Stimulated activated CD8-positive, alpha-beta memory T cell treated with anti-CD3 and anti-CD28 coated beads, Interleukin-15, amount 100 ng/mL, for 4 hours (primary cell): ENCODE measurements at places on chromosomes 7 and 10.

GRCh38 chr10:113518816-113519591 lies 33.8 kb upstream of the HABP2 start:
- DNase-seq, result no peak

GRCh38 chr7:77415823-77416620 lies at the start of gene GSAP:
Gene GSAP, minus strand, starts transcription at chr7:77416349. Its CDS starts 28 bp downstream, at chr7:77416321.
- DNase-seq, result no peak

- DNase-seq, result no peak
These were observed 380.6 kb downstream of the PHTF2 start for GRCh38 chr7:78179211-78179610.

- no peak for DNase-seq
These were observed 94.3 kb upstream of the AFAP1L2 start for GRCh38 chr10:114498413-114499111.

- no peak for DNase-seq
These were observed 126.7 kb downstream of the DPP6 start for GRCh38 chr7:154178895-154179294.

GRCh38 chr10:93790439-93790838 lies 32.7 kb downstream of the LGI1 start:
- no peak for DNase-seq

DNA sequence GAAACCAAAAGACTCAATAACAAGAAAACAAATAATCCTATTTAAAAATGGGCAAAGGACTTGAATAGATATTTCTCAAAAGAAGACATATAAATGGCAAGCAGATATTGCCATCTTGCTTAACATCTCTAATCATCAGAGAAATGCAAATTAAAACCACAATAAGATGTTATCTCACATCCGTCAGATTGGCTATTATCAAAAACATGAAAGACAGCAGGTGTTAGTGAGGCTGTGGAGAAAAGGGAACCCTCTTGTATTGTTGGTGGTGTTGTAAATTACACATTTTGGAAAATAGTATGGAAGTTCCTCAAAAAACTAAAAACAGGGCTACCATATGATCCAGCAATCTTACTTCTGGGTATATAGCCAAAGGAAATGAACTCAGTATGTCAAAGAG lies 25.7 kb downstream of the OPALIN start:
- no peak for DNase-seq

GRCh38 chr7:34958021-34958420 lies 79.3 kb downstream of the DPY19L1 start:
- DNase-seq, result no peak

DNA sequence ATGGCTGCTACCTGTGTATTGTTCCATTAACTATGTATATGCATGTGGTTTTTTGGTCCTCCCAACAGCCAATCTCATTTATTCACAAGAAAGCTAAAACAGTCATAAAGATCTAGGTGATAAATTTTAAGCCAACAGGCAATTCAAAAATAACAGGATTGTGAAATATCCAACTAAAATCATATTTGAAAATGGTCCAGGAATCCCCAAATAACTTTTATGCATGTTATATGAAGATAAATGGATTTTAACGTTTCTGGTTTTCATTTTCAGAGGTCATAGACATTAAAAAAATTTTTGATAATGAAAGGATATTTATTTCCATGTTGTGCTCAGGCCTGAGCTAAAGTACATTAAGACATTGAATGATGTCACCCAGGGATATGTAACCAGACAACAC lies 96.8 kb upstream of the JAZF1 start:
- no peak for DNase-seq

- DNase-seq, result no peak
These were observed 34.8 kb downstream of the CUL1 start for GRCh38 chr7:148733496-148733895.

- no peak for DNase-seq
These were observed 34.5 kb downstream of the BLNK start for GRCh38 chr10:96236876-96237275.

DNA sequence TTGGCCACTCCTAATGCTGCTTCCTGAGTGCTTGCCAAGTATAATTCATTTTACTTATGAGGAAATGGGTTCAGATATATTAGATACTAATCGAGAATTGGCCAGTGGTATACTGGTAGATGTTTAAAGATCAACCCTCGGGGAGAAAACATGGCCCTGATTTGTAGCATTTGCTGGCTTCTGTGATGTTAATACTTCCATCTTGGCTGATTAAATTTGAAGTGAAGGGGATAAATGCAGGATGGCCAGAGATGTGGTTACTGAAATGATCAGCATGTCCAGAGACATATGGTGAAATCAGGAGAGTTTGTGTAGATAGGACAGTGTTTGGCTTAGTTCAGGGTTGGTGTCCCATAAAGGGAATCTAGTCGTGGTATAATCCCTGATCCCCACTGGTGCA lies 11.2 kb downstream of the UBE2D4 start:
- no peak for DNase-seq

GRCh38 chr7:150405584-150406311 lies 26.6 kb downstream of the ZNF775 start:
- no peak for DNase-seq

DNA sequence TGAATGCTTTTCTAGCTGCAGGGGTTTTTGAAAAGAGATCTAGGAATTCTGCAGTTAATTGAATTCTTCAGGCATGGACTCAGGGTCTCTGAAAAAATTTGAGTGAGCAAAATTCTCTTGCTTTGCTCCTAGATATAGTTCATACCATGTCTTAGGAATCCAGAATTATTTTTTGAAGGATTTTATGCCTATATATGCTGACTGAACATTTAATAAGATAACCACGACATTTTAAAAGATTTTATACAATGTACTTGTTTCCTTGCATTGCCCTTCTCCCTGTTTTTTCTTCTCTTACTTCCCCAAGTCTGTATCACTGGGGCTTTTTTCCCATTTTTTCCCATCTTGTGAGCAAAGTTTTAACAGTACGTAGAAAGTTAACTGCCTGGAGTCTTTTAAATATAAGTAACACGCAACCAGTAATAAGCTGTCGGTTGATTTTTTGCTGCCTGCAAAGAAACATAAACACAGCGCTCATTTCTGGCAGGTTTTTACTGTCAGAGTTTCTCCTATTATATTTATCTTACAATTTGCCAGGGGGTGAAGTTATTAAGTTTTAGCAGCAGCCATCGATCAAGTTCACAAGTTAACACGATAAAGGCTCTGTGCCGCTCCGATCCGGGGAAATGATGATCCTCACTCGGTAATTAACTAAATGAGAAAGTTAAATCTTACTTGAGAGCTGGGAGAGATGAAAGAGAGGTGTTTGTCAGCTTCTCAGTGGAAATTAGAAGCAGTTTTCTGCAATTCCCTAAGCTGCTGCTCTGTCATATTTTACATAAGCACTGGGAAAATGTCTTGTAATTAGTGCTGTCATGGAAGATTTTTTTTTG lies 81.0 kb downstream of the POLL start:
- DNase-seq, result no peak

DNA sequence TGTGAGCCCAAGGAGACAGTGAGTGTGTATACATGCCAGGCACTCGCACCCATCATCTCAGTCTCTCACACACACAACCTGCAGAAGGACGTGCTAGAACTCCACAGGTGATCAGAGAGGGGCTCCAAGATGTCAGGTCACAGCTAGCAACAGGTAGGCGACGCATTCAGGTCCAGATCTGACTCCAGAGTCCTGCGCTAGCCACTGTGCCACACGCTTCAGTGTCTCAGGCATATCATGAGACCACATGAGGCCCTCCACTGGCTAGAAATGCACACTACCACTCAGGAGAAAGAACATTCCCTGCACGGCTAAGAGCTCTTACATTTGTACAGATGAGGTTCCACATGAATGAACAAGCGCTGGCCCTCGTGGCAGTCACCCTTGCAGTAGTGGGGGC lies 11.5 kb downstream of the AKR1B1 start:
- DNase-seq, result no peak

GRCh38 chr7:157540020-157540419 lies 203.2 kb downstream of the DNAJB6 start:
- DNase-seq, result no peak

DNA sequence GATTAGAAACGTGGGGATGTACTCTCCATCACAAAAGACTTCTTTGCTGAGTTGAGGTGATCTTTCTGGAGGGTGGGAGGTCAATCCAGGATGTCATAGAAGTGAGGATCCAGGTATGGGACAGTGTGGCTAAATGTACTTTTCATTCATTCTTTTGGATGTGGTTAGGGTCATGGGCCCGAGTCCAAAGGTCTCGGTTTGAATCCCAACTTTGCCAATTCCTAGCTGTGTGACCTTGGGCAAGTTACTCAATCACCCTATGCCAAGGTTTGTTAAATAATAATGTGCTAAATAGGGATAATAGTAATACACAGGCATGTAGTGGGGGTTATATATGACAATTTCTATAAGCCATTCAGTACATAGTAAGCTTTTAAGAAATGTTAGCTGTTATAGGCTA lies 91.4 kb downstream of the SAMD9 start:
- no peak for DNase-seq

- DNase-seq, result no peak
These were observed 151.9 kb downstream of the ZMYND11 start for GRCh38 chr10:287026-287709.

DNA sequence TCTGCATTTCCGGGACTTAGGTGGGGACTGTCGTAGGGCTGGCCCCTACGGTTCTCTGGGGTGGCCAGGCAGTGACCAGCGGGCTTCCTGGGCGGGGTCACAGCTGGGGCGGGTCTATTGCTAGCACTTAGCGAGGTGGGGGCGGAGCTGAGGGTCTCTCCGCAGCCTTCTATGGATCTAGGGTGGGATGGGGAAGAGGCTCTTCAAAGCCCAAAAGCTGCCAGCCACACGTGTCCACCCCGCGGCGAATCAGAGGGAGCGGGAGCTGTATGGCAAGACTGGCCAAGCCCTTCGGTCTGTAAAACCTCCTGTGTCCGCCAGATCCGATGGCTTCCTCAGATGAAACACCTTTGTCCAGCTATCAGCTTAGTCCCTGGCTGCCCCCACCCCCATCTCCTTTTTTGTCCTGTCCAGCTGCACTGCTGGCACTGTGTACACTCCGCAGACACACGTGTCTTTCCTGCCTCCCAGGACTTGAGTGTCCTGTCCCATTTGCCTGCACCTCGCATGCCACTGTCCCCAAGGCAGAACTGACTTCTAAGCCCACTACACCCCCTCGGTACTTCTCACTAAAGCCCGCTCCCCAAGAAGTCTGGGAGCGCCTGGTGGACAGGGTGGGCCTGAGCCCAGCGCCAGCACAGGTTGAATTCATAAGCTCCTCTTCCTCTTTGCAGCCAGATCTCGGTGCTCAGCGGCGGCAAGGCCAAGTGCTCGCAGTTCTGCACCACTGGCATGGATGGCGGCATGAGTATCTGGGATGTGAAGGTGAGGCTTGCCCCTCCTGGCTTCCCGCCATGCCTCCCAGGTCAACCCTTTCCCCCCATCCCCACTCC lies 14.8 kb downstream of the PDAP1 start:
- no peak for DNase-seq

DNA sequence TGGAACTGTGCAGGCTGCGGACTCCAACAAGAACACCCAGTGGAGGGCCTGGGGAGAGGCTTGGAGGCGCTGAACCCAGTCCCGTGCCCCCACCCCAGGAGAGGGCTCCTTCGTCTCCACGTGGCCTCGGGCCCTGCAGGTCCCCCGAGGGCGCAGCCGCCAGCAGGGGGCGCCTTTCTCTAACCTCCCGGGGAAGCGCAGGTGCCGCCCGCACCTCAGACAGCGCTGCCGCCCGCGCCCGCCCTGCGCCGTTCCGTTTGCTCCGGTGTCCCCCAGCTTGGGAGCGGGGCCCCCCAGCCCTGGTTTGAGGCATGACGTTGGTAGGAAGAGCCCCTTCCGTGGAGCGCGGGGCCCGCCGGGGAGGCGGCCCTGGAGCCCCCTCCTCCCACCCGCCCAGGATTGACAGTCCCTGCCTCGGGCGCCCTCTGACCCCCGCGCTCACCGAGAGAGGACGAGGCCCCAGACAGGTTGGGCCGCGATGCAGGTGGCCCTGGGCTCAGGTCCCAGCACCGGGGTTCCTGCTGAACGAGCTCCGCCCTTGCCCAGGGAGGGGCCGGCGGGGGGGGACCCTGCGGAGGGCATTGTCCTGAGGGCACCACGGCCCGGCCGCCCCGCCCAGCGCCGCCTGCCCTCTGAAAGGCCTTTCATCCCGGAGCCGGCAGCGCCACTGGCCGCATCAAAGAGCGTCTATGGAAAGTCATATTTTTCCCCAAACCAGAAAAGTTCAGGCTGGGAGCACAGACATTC lies 42.8 kb downstream of the FOXL3 start:
- DNase-seq, result peak; percentile 79

GRCh38 chr7:20408467-20408826 lies 77.7 kb downstream of the ITGB8 start:
- no peak for DNase-seq

GRCh38 chr10:31422634-31423033 lies 103.6 kb downstream of the ZEB1 start:
- DNase-seq, result no peak

- DNase-seq, result no peak
These were observed 116.1 kb downstream of the DGKB start for GRCh38 chr7:14786314-14786895.

DNA sequence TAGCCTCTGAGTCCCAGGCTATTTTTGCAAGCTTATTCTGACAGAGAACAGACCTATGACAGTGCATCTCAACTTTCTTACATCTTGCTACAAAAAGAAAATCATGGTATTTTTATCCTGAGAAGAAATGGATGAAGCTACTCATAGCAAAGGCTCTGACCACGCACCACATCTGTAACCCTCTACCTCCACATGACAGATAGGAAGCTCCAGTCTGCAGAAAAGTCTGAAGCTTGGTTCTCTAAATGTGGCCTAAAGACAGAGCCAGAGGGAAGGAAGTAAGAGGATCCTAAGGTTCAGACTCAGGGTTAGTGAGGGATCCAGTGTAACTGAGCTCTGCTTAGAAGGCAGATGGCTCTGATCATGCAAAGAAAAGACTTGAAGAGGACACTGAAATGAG lies 58.4 kb upstream of the ABCB5 start:
- DNase-seq, result no peak

DNA sequence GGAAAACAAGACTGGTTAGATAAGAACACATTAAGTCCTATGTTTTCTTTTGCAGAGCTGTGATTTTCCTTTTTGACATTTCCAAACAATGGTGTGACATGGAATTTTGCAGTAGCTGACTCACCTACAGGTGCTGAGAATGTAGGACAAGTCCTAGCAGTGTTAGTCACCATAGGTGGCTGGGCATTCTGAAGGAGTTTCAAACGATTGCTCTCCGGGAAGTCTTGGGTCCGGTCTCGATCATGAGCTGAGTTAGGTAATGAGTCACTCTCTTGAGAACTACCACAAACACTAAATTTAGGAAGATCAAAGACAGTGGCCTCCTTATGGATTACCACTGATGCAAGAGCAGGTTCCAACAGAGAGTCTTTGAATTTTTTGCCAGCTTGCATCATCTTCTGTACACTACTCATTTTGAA lies 3.6 kb downstream of the FIGNL1 start:
- no peak for DNase-seq

DNA sequence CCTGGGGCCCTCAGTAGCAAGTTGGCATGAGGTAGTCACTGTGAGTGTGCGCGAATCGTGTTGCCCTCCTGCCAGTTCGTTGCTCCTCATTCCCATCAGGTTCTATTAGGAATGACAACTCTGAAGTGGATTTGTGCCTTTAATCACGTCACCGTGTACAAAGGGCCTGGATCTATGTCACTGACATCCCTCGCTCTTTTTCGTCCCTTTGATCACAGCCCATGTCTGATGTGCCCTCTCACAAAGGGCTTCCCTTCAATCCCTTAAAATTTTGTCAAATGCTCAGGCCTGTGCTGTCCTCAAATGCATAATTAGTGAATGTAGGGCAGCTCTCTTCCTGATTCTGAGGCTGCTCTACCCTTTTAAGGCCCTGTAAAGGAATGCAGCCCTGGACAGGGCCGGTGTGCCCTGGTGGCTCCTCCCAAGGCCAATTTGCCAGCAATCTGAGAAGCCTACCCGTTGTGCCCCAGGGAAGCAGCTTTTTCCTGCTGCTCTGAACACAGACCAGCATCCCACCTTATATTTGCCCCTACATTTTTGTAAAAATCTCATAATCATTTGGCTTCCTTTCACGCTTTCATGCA lies 93.6 kb downstream of the TMEM178B start:
- DNase-seq, result no peak
